ENCODE measurements at places on chromosomes 7 and 10. TPM values are rescaled to one million over a fixed set of nuclear protein-coding genes. Genes with fewer than 3 reads are reported as not detected.
A peak's percentile ranks its signal among the peaks of the same experiment; 100 is the strongest.

DNA sequence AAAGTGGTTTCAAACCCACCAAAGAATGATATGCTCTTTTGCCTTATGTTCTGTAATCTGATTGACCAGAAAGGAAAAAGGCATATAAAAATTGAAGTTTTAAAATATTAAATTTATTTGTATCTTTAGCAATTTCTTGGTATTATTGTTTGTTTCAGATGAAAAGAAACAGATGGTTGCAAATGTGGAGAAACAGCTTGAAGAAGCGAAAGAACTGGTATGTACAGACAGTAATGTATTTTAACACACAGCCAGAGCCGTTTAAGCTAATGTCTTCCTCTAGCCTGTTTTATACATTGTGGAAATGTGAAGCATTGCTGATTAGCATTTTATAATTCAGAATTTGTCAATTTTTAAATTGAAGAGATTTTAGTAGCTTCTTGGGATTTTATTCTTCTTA, 13.4 kb downstream of the VTI1A start:
- peaks cover 25% of the 10 kb centered on the region for H3K36me3 ChIP-seq
- no peaks in the 10 kb centered on the region for H3K4me1 ChIP-seq
- DNase-seq: no peak
- no peak overlapping the region for H3K4me3 ChIP-seq
- no peak overlapping the region for H3K27ac ChIP-seq

GRCh38 chr10:108852211-108852610, 1071.1 kb downstream of the XPNPEP1 start:
- H3K4me1 ChIP-seq: no peaks in the 10 kb centered on the region
- H3K27me3 ChIP-seq: no peaks in the 10 kb centered on the region
- H3K4me3 ChIP-seq: no peak overlapping the region
- H3K27ac ChIP-seq: no peak overlapping the region

DNA sequence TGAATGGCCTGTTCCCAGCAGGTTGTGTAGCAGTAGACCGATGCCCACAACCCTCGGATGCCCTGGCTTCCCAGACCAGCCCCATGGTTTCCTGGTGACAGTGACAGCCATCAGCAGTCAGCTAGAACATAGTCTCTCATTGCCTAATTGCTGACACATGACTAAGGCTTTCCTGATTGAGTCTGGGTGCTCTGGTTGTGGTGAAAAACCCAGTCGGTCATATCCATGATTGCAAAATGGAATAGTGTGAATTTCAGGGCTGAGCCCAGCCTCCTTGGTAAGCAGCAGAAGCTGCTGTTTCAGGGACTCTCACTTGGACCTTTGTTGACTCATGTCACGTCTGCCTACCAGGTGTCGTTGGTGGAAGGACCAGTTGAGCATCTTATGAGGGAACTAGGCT, 36.6 kb downstream of the POR start:
- H3K27ac ChIP-seq: no peak overlapping the region
- H3K4me3 ChIP-seq: no peak overlapping the region
- no peaks in the 10 kb centered on the region for H3K27me3 ChIP-seq
- no peaks in the 10 kb centered on the region for H3K4me1 ChIP-seq
- DNase-seq: no peak
- H3K36me3 ChIP-seq: peaks cover 21% of the 10 kb centered on the region

- peaks cover 56% of the 10 kb centered on the region for H3K4me1 ChIP-seq
- peak overlapping the region; percentile 92 for H3K27ac ChIP-seq
- H3K36me3 ChIP-seq: no peaks in the 10 kb centered on the region
Observed at GRCh38 chr10:88386204-88386788, 196.8 kb downstream of the RNLS start.

TMEM229A gene
- not detected for polyA plus RNA-seq

- H3K4me1 ChIP-seq: no peaks in the 10 kb centered on the region
- no peaks in the 10 kb centered on the region for H3K27me3 ChIP-seq
Observed at GRCh38 chr7:141115965-141116364, 42.1 kb downstream of the TMEM178B start.

- H3K4me3 ChIP-seq: no peak overlapping the region
- H3K27me3 ChIP-seq: no peaks in the 10 kb centered on the region
- no peak overlapping the region for H3K27ac ChIP-seq
- DNase-seq: no peak
- H3K4me1 ChIP-seq: no peaks in the 10 kb centered on the region
Observed at GRCh38 chr10:52226197-52226847, 87.8 kb upstream of the DKK1 start.

All from CD4-positive, CD25-positive, alpha-beta regulatory T cell (primary cell).